ENCODE measurements at places on chromosomes 2 and 18. TPM values are rescaled to one million over a fixed set of nuclear protein-coding genes. Genes with fewer than 3 reads are reported as not detected.

CRYGA gene
- not detected for polyA plus RNA-seq

ERFE gene
- 7.7 TPM for polyA plus RNA-seq

KHK gene
- 46.4 TPM for polyA plus RNA-seq

FBLN7 gene
- polyA plus RNA-seq = 14.9 TPM

DNA sequence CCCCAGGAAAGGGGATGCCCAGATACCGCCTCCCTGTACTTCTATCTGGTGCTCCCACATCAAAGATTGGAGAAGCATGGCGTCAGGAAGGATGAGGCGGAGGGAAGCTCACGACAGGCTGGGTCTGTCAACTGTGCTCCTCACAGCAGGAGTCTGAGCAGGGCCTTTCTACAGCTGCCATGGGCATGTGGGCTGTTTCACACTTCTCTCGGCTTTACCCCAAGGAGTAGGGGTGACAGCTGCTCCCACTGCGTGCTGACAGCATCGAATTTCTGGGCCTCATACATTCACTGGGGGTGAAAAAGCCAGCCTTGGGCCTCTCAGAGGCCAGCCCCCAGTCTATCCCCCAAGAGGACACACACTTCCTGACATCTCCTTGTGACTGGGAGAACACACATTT is 21.1 kb downstream of the NEURL3 start:
- DNase-seq = no peak

DNA sequence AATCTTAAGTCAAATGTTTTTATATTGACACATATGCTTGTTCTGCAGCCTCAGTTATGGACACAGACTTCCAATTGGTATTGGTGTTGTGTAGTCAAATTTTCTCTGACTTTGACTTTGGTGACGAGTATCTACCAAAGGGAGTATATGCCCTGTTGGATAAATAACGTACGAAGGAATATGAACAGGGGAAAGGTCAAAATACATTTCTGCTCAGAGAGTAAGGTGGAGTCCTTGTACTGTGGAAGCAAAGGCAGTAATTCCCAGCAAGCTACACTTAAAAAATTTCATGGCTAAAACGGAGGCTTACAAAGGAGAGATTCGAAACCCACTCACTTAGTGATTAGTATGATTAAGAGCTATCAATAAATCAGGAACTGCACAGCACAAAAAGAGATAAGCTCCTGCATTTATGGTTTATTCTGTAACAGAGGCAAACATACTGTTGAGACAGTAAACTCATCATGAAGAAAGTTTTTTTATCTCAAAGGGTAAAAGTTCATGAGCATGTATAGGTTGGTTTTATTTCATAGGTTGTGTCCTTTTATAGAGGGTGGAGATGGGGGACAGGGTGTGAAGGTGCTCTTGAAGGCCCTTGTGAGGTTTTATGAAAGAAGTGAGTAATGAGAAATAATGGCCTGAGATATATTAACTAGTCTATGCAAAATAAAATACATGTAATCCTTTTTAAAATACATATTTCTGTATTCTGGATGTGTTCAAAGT is 142.7 kb downstream of the CD226 start:
- DNase-seq = no peak

DNA sequence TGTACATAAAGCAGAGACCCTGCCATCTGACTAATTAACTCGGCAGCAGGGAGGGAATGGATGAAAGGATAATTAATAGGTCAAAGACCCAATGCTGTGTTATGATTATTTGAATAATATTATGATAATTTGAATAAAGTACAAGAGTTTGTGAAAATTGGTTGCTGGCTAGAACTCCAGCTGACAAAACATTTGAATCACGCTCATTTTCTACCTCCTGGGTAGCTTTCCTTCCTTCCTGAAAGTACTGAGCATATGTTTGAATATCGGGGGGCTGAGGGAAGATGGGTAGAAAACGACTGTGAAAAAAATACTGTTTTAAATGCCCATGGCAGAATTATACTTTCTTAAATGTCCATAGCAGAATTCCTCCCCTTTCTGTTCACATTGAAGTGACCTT is 243.6 kb upstream of the RBMS1 start:
- no peak for DNase-seq

- no peak for DNase-seq
These were observed 304.7 kb downstream of the PTPRM start for GRCh38 chr18:7871560-7872456.

DNA sequence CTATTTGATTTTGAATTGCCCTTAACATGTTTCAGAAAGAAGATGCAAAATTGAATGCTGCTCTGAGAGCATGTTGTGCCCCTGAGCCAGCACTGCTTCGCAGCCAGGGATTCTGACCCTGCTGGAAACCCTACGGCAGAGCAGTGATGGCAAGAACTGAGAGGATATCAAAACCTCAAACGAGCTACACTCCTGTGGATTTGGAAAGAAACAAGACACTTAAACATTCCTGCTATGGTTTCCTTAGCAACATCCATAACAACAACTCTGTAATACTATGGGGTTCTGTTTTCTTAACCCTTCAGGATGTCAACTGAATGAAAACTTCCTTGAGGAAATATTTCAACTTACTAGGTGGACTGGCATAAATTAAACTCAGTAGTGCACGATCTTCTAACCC is 649.1 kb downstream of the NYAP2 start:
- DNase-seq = peak; percentile 14

DNA sequence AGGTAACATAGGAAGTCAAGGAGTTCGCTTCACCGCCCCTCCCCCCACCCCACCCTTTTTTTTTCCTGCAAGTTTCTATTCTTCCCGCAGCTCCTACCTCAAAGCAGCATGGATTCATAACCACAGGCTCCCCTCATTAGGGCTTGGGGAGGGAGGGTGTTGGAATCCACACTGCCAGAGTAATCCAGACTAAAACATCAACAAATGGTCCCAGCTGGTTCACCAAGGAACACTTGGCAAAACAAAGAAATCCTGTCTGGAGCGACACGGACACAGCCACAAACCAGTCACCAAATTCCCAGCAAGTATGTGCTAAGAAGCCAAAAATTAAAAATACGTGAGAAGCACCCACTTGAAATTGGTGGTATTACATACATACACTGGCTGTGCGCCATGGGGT is 106.9 kb upstream of the PPP1CB start:
- no peak for DNase-seq

GRCh38 chr2:122074201-122074600 is 318.8 kb downstream of the TSN start:
- DNase-seq = no peak

DNA sequence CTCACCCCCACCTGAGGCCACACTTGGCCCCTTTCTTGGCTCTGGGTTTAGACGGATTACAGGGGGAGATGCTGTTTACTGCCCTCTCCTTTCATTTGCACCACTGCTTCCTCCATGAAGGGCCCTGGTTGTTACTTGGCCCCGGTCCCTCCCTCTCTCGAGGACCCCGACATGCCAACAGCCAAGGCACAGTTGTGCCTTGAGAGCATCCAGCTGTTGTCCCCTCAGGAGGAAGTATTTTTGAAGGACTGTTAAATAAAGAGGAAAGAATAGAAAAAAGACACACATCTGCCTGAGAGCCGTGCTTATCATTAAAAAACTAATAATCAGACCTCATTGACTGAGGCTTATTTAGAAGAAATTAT is 44.0 kb downstream of the ITGB1BP1 start:
- no peak for DNase-seq

Data from left renal pelvis (tissue), 4 donors.